ENCODE measurements at places on chromosomes 3 and 15.

DNA sequence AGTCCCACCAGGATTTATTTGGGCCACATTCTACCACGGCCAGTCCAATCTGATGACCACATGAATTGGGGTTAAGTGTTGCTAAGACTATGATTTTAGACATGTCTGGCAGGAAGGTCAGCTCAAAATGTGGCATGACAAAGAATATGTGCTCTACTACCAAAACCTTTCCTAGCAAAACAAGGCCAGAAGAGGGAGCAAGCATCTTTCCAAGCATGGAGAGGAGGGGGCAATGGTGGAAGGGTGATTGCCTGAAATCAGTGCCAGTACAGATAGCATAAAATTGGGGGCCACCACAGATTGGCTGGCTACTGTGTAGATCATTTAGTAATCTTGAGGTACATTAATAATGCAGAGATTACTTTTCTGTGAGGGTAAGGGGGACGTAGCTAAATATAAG lies 43.2 kb downstream of the TMEM39A start:
- no peak for DNase-seq

GRCh38 chr15:58423831-58424608 lies 7.8 kb upstream of the LIPC start:
- peak; percentile 34 for DNase-seq

DNA sequence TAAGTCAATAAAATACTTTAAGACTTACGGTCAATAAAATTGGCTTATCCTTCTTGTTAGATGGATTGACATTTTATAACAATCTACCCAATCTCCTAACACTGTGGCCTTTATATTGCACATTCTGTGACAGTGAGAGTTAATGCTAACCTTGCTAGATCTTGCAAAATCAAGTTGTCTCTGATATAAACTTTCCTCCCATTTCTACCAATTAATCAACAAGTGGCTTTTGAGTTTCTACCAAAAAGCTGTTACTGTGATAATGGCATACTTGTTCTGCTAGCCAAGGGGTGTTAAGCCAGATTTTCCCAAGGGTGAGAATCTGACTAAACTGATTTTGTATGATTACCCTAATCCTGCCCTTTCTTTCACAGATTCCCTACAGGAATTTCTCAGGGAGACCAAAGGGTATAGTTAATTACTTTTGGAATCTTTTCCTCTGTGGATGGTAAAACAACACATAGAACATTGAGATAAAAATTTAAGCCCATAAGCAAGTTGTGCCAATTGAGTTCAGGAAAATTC lies 174.1 kb upstream of the SUCLG2 start:
- no peak for DNase-seq

GRCh38 chr3:178808748-178809147 lies 262.9 kb downstream of the ZMAT3 start:
- no peak for DNase-seq

- no peak for DNase-seq
Measured at GRCh38 chr3:25823314-25823713, 33.4 kb downstream of the OXSM start.

- no peak for DNase-seq
Measured at GRCh38 chr15:23671481-23671880, 15.6 kb downstream of the NDN start.

DNA sequence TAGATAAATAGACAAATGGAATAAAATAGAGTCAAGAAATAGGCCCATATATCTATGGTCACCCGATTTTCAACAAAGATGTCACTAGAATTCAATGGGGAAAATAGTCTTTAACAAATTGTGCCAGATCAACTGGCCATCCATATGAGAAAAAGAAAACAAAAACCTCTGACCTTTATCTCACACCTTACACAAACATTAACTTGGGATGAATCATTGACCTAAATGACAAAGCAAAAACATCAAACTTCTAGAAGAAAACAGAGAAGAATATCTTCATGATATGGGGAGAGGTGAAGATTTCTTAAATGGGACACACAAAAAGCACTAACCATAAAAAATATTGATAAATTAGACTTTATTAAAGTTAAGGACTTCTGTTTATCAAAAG lies 31.9 kb downstream of the ITGA11 start:
- DNase-seq = no peak

GRCh38 chr15:81195339-81195864 lies 1.3 kb upstream of the IL16 start:
- DNase-seq = no peak

- no peak for DNase-seq
Measured at GRCh38 chr3:101377796-101378195, 57.4 kb upstream of the IMPG2 start.

DNA sequence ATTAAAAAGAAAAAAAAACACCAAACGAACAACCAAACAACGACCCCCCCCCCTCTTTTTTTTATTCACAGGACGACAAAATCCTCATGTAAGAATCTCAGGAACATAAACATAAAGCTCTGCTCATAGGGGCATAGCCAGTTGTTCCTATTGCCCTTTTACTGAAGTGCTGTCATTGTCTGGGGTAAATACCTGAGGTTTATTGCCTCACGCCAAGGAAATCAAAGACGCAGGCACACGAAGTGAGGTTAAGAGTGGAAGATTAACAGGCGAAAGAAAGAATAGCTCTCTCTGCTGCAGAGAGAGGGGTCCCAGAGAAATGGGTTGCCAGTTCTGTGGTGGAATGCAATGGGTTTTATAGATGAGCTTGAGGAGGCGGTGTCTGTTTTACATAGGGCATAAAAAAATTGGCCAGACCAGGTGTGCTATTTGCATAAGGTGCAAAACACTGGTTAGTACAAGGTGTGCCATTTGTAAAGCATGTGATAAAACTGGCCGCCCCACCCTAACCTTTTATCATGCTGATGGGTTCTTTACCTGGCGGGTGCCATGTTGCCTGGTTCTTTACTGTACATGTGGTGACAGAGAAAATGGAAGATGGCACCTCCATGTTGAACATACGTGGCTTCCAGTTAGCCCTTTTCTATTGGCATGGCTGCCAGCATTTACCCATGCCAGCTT lies 257.6 kb upstream of the ZPLD1 start:
- no peak for DNase-seq

- DNase-seq = no peak
Measured at GRCh38 chr3:154180836-154181691, 59.9 kb downstream of the ARHGEF26 start.

GRCh38 chr3:135966271-135966961 lies 888 bp downstream of the PPP2R3A start:
- no peak for DNase-seq

DNA sequence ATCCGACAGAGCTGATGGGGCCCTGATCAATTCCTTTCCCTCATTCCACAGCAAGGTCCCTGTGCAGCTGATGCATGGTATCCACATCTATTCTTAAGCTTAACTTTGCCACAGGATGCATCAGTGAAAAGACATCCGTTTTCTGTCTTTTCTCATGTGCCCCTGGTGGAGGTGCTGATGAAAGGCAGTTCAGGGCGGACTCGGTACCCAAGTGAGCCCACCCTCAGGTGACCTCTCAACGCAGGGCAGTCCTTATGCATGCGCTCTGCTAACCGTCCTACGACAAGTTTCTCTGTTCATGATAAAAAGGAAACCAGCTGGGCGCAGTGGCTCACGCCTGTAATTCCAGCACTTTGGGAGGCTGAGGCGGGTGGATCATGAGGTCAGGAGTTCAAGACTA lies 251.4 kb downstream of the ADAMTS17 start:
- no peak for DNase-seq

- peak; percentile 30 for DNase-seq
Measured at GRCh38 chr3:66499881-66500575, 794 bp downstream of the LRIG1 start.

GRCh38 chr15:87944050-87944449 lies 312.5 kb downstream of the NTRK3 start:
- DNase-seq = no peak

GRCh38 chr3:147360646-147361453 lies 45.5 kb downstream of the ZIC4 start:
- no peak for DNase-seq

GRCh38 chr3:14263317-14264005 lies 84.8 kb downstream of the LSM3 start:
- DNase-seq = no peak

- no peak for DNase-seq
Measured at GRCh38 chr3:32437896-32438295, 46.2 kb downstream of the CMTM7 start.

DNA sequence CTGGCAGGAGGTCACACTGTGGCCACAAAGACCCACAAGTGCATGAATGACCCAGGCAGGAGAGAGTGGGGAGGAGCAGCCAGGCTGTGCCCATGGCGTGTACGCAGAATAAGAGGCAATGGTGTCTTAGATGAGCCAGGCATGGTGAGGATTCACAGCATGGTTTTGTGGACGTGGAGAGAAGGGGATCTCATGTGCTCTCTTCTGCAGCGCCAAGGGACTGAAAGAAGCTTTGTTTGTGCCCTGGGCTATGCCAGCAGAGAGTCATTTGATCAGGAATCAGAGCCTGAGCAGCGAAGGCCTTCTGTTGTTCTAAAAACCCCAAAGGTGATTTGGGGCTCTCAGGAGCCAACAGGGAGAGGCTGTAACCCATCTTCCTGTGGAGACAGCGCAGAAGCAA lies 18.7 kb upstream of the RPP14 start:
- no peak for DNase-seq

GRCh38 chr15:55237219-55238130 lies 40.7 kb upstream of the RSL24D1 start:
- DNase-seq = no peak

DNA sequence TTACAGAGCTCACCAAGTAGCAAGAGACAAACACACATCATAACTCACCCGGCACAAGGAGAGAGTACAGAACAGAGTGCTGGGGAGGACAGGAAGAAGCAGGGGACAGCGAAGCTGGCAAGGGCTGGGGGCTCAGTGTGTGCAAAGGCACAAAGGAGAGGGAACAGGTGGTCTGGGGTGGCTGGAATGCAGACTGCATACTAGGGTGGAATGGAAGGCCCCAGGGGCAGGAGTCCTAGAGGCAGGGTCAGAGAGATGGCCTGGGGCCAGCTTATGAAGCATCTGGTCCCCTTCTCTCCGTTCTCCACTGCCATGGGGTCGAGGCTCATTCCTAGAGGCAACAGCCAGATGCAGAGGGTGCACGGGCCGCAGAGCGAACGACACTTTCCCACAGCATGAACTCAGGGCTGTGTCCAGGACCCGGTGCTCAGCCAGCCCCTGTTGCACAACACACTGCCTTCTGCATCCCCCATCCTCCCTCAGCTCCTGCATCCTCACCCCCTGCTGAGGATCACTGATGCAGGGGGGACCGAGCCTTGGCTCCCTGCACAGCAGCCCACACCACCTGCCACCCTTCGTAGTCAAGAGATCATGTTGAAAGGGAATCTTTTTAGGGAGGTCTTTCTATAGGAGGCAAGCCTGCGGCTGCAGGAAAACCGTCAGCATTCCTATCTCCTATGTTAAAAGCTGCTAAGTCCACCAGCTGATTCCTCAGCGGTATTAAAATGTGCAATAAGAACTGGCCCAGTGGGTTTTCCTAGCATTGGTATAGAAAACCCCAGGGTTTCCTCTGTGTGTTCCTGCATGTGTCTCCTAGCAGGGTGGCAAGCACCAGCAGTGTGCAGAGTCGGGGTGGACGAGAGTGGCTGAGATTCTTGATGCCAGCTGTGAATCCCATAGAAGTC lies 293.5 kb downstream of the UACA start:
- no peak for DNase-seq

- no peak for DNase-seq
Measured at GRCh38 chr3:36701249-36701572, 63.1 kb downstream of the DCLK3 start.

- DNase-seq = no peak
Measured at GRCh38 chr15:71566226-71566625, 244.1 kb upstream of the NR2E3 start.

GRCh38 chr15:50888054-50888453 lies 20.4 kb upstream of the AP4E1 start:
- DNase-seq = no peak

GRCh38 chr3:64316971-64317370 lies 91.7 kb upstream of the PRICKLE2 start:
- DNase-seq = no peak

DNA sequence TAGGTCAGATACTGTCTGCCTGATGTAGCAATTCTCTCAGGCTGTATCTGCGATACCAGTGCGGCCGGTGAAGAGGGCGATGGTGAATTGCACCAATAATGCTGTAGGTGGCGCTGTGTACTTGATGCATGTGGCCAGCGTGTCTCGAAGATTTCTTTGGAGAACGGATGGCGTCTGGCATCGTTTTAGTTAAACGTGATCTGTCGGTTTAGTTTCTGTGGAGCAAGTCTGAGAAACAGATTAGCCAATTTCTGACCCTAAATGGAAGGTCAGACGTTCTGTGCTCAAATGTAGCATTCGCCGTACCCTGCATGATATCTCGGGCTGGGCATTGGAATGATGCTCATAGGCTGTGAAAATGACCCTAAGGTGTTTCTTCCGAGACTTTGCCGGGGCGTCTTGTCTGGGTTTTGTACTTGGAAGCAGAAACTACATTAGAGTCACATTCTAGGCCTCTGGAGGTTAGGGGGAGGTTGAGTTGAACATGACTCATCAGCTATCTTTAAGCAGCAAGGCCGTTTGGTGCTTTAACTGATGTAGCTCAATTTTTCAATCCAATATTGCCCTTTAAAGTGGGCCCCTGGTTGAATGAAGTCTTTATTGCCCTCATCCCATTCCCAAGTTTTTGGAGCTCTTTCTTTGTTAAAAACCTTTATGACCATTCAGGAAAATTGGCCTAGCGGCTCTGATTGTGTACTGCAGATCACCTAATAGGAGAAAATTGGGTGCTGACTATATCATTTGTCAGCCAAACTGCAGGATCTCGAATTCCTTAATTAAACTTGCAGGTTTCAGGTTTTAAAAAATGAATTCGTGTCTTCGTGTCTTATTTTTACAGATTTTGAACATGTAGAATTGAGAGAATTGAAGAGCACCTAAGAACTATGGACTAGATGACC lies 80.0 kb downstream of the SQOR start:
- DNase-seq = no peak

GRCh38 chr15:75410196-75410595 lies 41.3 kb downstream of the SIN3A start:
- no peak for DNase-seq

GRCh38 chr3:65439641-65440284 lies 599.0 kb downstream of the MAGI1 start:
- no peak for DNase-seq

DNA sequence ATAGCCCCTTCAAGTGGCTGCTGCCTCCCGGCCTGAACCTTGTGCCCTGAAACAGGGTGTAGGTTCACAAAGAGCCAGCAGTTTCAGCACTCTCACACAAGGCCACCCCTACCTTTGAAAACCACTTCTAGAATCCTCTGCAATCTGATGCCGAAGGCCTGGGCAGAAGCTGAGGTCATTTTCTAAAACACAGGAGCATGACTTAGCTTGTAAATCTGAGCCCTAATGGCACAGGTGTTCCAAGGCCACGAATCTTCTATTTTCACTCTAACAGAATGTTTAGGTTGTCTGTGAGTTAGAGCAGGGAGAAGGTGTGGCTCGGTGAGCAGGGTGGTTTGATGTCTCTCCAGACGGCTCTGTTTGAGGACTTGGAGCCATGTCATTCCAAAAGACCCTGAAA lies 62.3 kb downstream of the SYNM start:
- no peak for DNase-seq

DNA sequence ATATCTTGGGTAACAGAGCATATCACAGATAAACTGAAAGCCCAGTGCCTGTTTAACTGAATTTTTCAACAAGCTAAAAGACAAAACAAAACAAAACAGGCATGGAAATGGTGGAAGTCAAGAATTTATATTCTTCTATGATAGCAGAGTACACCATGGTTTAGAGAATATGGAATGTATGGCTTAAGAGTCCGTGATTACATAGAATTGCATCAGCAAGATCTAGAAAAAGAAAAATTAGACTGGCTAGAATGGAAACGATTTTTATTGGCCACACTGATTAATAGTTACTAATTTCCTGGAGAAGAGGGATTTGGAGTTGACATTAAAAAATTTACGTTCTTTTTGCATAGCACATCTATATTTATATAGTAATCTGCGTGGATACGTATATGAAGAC lies 435.2 kb upstream of the DPPA4 start:
- no peak for DNase-seq
